ENCODE measurements at places on chromosomes 5 and 9.

- DNase-seq, result no peak
Observed at GRCh38 chr9:33748633-33749304, 46.6 kb upstream of the PRSS3 start.

- DNase-seq, result no peak
Observed at GRCh38 chr5:143165049-143165880, 238.2 kb downstream of the NR3C1 start.

- no peak for DNase-seq
Observed at GRCh38 chr5:124420952-124421351, 325.5 kb downstream of the ZNF608 start.

DNA sequence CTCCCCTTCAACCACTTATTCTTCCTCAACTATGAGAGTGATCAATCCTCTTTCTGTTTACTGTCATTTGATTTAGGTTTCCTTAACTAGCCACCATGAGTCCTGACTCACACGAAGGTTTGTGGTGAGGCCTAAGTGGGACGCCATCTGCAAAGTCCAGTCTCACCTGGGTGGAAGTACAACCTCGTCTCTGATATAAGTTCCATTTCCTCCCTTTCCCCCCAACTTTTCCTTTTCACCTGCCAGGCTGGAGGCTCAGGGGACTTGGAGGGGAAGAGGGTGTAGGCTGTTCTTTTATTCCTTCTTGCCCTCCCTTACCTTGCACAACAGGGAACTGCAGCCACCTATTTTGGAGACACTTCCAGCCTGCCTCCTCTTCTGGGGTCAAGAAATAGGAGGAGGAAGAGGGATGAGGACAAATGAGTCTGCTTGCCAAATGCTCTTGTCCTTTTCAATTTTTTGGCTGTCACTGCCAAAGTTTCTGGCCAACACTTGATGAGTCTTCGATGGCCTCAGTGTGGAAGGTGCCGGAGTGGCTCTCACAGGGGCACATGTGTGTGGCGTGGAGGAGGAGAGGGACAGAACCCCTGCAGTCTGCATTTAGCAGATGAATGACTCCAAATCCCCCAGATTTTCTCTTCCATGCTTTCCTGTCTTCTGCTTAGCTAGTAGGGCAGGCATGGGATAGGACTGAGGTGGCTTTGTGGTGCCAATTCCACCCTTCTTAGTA is 249.6 kb downstream of the NSG2 start:
- no peak for DNase-seq

Data from GM20000 (cell line).